ENCODE measurements at places on chromosomes 3 and 15. TPM values are rescaled to one million over a fixed set of nuclear protein-coding genes. Genes with fewer than 3 reads are reported as not detected.
A peak's percentile ranks its signal among the peaks of the same experiment; 100 is the strongest.

The GLDN gene
- total RNA-seq, result 2.0 TPM

DNA sequence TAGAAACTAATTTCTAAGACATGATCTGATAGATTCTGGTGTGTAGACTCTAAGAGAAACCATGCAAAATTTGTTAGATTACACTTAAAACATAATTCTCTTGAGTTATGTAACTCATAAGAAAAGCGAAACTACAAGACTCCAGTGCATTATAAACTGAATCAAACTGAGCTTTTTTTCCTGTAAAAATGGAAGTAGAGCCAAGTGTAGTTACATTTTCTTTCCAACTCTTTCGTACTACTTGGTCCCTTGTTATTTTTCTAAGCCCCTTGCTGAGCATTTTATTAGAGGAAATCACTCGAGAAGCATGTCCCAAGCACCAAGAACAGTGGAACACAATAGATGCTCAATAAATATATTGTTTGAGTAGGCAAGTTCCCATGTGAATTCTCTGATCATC lies 130.2 kb downstream of the GADL1 start:
- DNase-seq, result no peak

The CHRFAM7A gene
- 2.0 TPM for total RNA-seq

The DAPK2 gene
- total RNA-seq, result 0.82 TPM

- DNase-seq, result no peak
Measured at GRCh38 chr15:82968066-82968465, 15.5 kb upstream of the HOMER2 start.

The CTXN2 gene
- total RNA-seq, result 0.82 TPM

- peak; percentile 28 for DNase-seq
Measured at GRCh38 chr3:56894881-56895431, 93.2 kb upstream of the ARHGEF3 start.

DNA sequence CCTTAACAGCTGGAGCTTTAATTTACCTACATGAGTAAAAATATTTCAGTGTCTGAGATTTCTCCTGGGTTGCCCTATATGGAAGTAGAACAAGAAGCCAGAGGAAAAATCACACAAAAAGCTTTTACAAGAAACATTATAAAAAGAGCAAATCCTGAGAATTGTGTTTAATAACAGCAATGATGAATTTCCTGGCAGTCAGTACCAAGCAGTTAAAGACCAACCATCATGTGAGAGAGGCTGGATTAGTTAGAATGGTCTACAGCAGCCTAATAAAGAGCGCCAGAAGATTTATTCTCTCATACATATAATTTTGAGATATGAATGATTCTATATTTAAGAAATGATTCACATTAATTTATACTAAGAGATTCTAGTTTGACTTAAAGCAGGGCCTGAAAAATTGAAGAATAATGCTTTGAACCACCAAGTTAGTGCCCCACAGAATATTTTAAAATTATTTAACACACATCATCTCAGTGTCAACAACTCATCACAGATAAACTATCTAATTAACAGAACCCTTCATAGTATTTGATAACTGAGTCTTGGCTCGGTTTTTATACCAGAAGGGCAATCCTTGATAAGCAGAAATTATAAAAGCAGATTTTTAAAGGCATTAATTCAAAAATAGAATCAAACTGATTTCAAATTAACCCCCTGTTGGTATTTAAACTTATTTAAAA lies 59.9 kb upstream of the DPH6 start:
- no peak for DNase-seq

The NAA80 gene
- 5.3 TPM for total RNA-seq

DNA sequence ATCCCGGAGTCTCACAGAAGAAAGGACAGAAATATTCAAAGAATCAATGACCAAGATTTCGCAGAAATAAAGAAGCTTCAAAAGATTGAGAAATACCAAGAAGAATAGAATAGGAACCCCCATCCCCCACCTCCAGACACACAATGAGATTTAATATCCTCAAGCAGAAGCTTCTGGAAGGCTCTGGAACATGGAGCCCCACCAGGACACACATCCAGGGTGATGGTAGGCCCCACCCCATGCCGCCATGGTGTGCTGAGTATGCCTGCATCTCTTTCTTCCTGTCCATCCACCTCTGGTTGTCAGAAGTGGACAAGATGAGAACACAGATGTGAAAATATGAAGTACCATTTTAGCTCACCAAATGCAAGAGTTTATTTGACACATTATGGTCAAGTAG lies 19.3 kb downstream of the PRR23E start:
- DNase-seq, result no peak

The TUSC7 gene
- total RNA-seq, result not detected

The C2CD4A gene
- total RNA-seq, result under 0.01 TPM

DNA sequence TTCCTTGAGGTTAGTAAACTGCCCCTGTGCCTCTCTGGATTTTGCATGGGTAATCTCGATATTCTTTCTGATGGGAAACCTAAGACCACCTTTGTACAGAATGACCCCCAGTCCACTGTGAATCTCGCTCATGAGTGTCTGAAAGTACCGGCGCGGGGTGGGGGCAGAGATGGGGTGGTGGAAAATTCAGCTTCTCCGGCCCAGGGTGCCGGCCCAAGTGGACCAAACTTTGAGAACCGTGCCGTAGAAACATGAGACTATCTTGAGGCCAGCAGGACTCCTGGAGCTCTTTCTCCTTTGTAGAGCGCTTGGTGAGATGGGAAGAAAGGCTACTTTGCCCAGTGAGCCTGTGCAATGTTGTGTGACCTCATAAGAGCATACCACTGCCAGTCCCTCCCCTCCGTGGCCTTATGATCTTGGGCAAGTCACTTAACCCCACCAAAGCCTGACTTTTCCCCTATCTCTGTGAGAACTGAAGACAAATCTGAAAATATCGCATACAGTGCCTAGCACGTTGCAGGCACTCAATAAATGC lies 40.4 kb upstream of the VEPH1 start:
- DNase-seq, result no peak

DNA sequence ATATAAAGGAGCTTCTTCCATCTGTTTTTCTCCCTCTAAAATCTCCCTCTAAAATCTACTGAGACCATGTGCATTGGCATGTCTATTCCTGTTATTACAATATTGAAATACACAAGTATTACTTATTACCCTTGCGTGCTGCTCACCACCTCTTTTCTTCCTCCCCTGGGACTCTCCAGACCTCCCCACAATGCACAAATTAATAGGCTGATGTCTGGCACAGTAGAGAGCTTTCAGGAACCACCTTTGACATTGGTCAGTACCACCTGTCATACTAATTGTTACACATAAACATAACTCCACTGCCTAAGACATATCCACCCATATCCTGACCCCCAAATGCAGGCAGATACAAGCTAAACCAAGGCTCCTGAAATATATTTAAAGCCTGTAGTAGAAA lies 722.6 kb downstream of the FHIT start:
- DNase-seq, result no peak

The FAM81A gene
- total RNA-seq, result 42.8 TPM

The C15orf39 gene
- 0.41 TPM for total RNA-seq

GRCh38 chr3:23926736-23927135 lies 9.8 kb downstream of the RPL15 start:
- peak; percentile 25 for DNase-seq

DNA sequence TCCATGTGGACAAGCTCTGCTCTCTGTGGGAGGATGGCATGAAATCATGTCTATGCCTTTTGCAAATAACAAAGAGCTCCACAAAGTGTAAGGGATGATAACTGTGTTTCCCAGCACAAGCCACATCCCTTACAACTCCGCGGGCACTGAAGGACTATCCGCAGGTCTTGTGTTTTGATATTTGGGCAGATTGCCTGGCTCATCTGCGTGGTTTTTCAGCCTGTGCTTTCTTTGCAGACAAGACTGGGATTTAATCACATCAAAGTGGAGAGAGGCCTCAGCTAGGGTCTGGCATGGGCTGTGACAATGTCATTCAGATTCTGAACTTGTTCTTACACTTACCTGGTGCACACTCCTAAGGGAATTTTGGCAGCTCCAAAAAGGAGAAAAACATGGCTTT lies 30.2 kb upstream of the CA12 start:
- DNase-seq, result no peak

- no peak for DNase-seq
Measured at GRCh38 chr3:23760871-23761373, 44.8 kb upstream of the UBE2E1 start.

- no peak for DNase-seq
Measured at GRCh38 chr15:89964232-89964954, 36.7 kb upstream of the ZNF710 start.

The CLDN16 gene
- 1.6 TPM for total RNA-seq

The DNAJA4 gene
- total RNA-seq, result 29.8 TPM

The CSPG4 gene
- total RNA-seq, result 4.5 TPM

- DNase-seq, result no peak
Measured at GRCh38 chr15:63500265-63501250, 3.8 kb upstream of the USP3 start.

DNA sequence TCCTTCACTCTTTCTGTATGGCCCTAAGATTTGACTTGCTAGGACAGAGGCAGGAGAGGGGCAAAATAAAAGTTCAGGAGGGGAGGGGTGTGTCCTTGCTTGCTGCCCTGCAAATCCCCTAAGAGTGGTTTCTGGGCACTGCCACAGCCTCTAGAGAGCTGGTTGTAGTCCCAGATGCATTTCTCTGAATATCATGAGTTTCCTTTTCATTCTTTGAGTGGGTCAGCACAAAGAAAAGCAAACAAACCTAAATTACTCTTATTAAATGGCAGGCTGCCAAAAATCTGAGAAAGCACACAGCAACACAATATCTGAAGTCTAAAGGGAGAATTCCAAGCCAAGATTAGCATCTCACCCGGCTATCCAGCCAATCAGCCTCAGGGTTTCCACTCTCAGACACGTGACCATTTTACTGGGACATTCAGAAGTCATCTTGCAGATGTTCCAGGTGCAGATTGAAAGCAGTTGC lies 919.3 kb downstream of the TUSC7 start:
- peak; percentile 15 for DNase-seq

The ZNF770 gene
- total RNA-seq, result 115 TPM

The ATP6V1A gene
- 257 TPM for total RNA-seq

The ZNF385D gene
- 17.5 TPM for total RNA-seq

GRCh38 chr3:11494131-11494916 lies 149.4 kb downstream of the VGLL4 start:
- no peak for DNase-seq

The OR5K2 gene
- not detected for total RNA-seq

- DNase-seq, result no peak
Measured at GRCh38 chr3:174346141-174346540, 513.0 kb upstream of the NAALADL2 start.

- no peak for DNase-seq
Measured at GRCh38 chr3:18124501-18124900, 300.6 kb downstream of the SATB1 start.

GRCh38 chr15:40389824-40390595 lies 7.5 kb downstream of the KNSTRN start:
- no peak for DNase-seq

- no peak for DNase-seq
Measured at GRCh38 chr3:181729341-181729869, 17.7 kb downstream of the SOX2 start.

- DNase-seq, result no peak
Measured at GRCh38 chr3:150239766-150240165, 168.3 kb upstream of the TSC22D2 start.

DNA sequence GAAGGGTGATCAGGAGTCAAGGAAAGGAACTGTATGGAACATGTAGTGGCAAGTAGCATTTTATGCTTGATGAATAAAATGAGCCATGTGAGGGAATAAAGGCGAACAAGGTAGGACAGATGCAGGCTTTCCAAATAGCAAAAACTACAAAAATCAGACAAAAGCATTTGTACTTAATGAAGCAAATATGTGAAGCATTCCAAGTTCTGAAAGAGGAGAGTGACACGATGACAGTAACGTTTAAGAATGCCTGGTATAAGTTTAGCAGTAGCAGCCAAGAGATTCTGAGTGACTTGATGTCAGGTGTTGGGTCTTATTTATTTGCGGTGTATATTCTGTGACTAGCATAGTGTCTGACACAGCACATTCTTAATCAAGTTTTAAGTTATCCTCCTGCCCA lies 408.2 kb upstream of the RASGRP1 start:
- DNase-seq, result no peak

DNA sequence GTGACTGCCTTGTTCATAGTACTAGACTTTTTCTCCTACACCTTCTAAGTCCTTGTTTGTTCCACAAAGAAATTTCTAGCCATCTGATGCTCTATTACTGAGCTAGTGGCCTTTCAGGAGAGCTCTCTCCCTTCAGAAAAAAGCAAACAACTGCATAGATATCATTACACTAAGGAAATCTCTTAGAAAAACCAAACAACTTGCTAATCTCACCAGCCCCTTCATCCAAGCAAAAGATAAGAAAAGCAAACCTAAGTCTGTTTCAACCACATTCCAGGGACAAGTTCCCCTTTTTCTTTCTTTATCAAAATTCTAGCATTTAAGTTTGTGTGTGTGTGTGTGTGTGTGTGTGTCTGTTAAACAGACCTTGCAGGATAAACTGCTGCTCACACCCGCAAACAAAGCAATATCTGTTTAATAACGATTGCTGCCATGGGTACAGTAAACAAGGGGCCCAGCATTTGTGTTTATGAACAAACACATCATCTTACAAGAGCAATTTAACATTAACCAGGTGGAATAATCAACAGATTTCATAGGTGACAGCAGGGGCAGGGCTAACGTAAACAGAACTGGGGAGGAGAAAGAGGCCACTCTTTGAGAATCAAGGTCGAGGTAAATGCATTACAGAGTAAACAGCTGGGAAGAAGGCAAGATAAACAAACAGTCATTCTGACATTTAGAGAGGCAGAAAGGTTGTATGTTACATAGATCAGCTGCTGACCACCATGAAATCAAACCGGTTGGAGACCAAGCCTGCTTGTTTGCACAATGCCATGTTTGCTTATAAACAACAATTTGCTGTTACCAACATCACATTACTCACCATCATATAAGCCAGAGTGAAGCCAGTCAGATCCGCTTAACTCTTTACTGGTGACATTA lies 375.1 kb downstream of the FOXP1 start:
- no peak for DNase-seq

DNA sequence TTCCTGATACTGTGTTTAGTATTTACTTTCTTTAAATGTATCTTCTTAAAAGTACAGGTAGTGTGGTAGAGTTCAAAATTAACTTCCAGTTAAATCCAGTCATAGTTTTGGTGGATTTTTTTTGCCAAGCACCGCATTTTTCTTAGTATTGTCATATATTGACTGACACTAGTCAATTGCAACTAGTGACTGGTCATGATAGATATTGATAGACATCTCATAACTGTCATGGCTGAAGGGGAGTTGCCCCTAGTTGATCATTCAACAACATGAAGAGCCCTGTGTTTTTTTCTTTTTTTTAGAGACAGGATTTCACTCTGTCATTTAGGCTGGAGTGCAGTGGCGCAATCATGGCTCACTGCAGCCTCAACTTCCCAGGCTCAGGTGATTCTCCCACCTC lies 22.1 kb downstream of the RAB8B start:
- DNase-seq, result no peak

DNA sequence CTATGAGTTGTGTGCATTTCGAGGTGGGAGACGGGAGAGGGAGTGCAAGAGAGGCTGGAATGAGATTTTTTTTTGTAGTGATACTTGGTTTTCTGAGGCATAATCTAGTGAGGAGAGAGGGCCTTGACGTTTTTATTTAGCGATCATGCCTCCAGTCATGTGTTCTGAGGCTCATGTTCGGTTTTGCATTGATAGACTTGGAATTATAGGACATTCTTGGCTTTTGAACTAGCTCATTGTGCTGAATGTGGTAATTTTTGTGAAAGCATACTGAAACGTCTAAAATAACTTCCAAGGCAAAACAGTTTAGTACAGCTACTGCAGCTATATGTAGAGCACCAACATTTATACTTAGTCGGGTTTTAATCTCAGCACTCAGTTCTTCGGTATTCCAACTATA lies 408.1 kb downstream of the CNTN4 start:
- DNase-seq, result no peak

The TMEM108 gene
- 18.3 TPM for total RNA-seq

The PPP1R2 gene
- 181 TPM for total RNA-seq

The GOLGA6B gene
- not detected for total RNA-seq

The IGSF11 gene
- 10.2 TPM for total RNA-seq

Measured in frontal cortex (tissue), 4 donors.